ENCODE measurements at places on chromosomes 13 and 19.

DNA sequence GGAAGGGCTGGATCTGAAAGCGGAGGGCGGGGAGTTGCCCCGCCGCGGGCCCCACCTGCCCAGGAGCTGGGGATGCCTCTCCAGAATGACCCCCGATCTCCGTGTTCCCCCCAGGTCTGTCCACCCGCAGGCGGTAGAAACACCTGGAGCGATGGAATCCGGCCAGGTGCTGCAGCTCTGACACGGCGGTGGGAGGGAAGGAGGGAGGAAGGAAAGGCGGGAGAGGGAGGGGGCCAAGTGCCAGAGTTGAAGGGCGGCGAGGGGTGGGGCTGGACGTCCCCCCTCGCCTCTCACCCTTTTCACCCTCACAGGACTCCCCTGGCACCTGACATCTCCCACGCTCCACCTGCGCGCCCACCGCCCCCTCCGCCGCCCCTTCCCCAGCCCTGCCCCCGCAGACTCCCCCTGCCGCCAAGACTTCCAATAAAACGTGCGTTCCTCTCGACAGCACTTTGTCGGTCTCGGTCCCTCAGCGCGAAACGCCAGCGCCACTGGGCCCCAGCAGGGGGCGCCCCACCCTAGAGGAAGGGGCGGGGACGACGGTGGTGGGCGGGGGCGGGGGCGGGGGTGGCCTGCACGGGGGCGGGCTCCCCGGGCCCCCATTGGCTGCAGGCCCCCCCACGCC is 337 bp upstream of the FXYD7 start:
- DNase-seq: peak; percentile 77

DNA sequence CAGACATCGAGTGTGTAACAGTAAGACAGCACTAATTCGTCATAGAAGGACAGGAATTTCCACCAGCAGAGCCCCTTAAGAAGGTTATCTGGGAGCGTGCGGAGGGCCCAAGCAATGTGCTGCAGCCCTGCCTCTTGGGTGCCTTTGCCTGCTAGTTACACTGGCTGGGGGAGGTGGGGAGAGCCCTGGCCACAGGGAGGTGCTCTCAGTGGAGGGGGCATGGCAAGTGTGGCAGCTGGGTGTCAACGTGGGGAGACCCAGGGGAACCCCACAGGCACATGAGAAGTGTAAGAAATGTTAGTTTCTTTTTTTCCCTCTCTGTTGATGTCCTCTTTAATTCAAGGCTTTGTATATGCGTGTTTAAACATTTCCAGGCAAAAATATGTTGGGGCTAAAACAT is 50.9 kb upstream of the TMTC4 start:
- no peak for DNase-seq

DNA sequence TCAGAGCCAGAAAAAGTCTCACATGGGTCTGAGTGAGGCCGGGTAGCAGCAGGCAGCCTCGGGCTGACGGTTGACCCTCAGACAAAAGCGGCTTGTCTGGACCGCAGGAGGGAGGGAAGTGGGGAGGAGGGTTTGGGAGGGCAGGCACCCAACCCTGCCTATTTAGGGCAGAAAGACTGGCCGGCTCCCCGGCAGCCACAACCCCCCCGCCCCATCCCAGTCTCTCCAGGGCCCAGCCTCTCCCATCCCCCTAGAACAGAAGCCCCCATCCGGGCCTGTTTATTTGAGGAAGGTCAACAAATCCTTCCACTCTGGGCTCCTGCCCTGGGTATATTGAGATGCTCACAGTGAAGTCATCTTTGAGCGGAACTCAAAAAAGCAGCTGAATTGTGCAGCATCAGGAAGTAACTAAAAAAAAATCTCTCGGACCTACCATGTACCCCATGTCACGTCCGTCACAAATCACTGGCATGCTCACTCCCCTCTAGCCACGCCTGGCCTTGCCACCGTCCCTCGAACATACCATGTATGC is 6.3 kb downstream of the DACT3 start:
- no peak for DNase-seq

- DNase-seq: no peak
Observed at GRCh38 chr19:11479898-11480714, 740 bp downstream of the ELAVL3 start.

GRCh38 chr13:113851480-113851803 is 12.4 kb downstream of the GAS6 start:
- no peak for DNase-seq

GRCh38 chr13:27541386-27541785 is 78.9 kb downstream of the LNX2 start:
- DNase-seq: no peak

DNA sequence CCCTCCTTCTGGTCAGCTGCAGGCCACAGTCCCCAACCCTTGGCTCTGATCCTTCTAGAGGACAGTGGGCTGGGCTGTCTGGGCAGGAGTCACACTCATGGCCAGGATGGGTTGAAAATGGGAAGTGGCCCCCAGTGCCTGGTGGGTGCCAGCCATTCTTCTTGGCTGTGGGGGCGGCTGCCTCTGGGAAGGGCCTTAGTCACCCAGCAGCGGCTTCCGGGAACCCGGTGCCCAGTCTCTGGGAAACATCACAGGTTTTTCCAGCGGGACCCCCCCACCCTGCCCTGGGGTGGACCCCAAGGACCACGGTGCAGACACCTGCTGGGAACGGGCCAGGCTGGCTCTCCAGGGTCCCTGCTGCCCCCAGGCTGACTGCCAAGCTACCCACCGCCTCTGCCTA is 27.3 kb upstream of the SLC7A10 start:
- DNase-seq: no peak

DNA sequence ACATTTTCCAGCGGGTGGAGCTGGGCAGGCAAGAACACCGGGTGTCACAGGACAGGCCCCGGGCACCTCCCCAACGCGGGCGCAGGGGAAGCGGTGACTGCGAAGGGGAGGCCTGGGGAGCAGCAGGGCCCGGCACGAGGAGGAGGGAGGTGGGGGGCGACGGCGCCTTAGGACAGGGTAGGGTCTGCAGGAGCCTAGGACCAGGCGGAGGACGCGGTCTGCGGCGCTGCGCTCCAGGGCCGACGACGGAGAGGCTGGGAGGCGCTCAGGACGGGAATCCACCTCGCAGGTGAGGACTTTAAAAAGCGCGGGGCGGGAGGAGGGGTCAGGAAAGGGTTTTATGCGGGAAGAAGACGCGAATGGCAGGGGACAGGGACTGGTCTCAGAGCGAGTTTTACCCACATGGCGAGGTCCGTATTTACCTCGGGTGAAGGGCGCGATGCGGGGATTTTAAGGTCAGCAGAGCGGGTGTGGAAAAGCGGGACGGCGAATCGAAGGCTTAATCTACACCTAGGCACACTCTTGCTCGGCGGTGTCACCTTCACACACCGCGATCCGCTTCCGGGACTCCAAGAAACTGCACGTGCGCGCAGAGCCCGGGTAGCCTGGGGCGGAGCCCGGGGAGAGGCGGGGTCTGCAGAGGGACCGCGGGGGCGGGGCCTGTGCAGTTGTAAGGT is 13.5 kb downstream of the ERVV-2 start:
- DNase-seq: no peak

GRCh38 chr19:35195830-35196229 is 32.7 kb downstream of the FAM187B start:
- no peak for DNase-seq

DNA sequence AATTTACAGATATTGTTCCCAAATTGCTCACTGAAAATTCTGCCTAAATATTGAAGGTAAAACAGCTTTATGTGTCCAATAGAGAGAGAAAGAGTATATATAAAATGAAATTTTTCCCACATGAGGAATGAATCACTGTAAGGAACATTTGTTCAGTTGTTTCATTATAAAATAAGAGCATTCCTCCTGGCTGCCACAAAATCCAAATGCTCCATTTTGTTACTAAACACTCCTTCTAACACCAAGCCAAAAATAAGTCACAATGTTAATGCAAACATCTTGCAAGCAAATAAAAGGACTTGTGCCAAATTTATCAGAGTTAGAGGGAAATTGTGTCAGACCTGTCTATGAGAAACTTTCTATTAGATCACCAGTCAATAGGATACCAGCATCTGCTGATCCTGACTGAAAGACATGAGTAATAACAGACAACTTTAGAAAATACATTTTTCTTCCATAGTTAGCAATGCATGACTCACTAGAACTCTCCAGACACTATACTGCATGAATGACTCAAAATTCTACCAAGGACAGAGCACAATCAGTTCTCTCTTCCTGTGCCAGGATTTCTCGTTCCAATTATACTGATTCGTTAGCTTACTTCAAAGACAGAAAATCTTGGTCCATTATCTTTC is 83.5 kb upstream of the FNDC3A start:
- no peak for DNase-seq

GRCh38 chr19:44552324-44552723 is 22.8 kb upstream of the CEACAM20 start:
- no peak for DNase-seq

DNA sequence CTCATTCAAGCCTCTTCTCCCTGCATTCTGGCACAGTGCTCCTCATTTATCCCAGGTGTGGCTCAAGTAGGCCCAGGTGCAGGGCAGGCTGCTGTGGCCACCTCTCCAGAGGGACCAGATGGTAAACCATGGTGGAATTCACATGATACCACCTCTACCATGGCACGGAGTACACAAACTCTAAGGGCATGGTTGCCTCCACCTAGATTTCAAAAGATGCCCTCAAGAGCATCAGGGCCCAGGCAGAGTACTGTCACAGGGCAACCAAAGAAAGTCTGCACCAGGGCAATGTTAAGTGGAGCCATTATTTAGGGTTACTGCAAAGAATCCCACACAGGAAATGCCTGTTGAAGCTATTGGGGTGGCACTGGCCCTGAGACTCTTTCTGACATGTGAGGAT is 647.1 kb upstream of the MIR17HG start:
- DNase-seq: no peak

GRCh38 chr19:16721051-16721450 is 1.4 kb downstream of the NWD1 start:
- DNase-seq: no peak

- DNase-seq: no peak
Observed at GRCh38 chr13:25887962-25888655, 163.7 kb downstream of the SHISA2 start.

DNA sequence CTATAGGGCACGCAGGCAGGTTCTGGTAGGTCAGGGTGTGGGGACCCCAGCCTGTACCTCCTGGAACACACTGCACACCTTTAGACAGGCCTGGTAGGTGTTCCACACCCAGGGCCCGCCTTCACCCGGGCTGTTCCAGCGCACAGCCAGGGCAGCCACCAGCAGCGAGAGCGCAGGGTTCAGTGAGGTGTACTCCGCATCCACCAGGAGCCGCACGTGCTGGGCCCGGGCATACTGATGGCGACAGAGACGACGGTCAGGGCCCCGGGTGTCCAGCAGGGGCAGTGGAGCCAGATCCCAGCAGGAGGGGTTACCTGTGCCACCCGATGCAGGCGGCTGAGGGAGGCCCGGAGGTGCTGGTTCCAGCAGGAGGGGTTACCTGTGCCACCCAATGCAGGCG is 6.0 kb downstream of the PRODH2 start:
- no peak for DNase-seq

DNA sequence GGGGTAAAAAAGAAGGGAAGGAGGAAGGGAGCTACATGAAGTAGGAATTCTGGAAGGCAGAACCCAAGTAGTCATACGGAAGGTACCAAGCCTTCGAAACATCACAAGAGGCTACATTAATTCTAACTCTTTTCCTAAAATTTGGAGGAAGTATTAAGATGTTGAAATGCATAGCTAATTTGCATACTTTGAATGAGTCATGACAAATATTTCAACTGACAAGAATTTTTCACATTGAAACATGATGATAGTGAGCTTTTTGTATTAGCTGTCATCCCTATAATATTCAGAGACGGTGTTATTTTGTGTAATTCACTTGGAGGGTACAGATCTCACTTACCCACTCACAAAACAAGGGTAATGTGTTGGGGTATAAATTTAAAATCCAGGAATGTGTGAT is 9.1 kb upstream of the ACOD1 start:
- no peak for DNase-seq

DNA sequence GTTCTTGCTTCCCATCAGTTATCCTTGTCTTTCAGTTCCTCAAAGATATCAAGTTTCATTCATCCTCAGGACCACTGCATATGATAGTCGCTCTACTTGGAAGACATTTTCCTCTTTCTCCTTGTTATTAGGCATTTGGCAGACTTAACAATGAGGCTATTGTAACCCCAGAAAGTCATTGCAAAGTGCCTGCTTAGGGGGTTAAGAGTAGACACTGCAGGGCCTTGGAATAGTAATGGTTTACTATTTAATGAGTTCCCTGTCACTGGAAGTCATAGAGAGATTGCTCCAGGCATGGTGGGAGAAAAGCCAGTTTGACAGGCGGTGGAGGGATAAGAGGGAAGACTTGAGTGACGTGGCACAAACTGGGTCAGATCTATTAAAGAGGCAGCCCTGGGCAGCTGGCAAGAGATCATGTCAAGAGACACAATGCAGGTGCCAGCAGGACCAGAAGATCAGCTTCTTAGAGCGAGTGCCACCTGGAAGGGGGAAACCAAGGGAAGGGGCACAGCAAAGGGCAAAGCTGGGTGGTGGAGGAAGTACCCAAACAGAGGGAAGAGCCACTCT is 16.8 kb upstream of the CPB2 start:
- DNase-seq: no peak

DNA sequence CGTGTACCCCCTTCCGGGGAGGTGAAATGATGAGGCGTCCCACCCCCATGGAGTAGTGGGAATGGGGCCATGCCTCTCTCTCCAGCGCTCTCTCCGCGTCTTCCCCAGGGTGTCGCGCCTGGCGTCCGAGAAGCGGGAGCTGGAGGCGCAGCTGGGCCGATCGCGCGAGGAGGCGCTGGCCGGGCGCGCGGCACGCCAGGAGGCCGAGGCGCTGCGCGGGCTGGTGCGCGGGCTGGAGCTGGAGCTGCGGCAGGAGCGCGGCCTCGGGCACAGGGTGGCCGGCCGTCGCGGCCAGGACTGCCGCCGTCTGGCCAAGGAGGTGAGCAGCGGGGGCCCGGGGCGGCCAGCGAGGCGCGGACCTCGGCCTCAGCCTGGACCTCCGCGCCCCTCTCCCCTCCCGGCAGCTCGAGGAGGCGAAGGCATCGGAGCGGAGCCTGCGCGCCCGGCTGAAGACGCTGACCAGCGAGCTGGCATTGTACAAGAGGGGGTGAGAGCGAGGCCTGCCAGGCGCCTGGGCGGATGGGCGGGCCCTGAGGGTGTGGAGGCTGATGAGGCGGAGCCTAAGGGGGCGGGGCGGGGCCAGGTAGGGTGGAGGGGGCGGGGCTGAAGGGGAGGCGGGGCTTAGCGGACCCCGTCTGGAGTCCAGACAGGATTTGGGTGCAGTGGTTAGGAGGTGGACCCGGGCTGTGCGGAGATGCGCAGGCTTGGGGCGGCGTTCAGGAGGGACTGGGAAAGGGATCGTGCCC is 7.7 kb downstream of the PGLYRP1 start:
- DNase-seq: no peak

GRCh38 chr19:16089010-16089846 is 12.9 kb downstream of the TPM4 start:
- no peak for DNase-seq

DNA sequence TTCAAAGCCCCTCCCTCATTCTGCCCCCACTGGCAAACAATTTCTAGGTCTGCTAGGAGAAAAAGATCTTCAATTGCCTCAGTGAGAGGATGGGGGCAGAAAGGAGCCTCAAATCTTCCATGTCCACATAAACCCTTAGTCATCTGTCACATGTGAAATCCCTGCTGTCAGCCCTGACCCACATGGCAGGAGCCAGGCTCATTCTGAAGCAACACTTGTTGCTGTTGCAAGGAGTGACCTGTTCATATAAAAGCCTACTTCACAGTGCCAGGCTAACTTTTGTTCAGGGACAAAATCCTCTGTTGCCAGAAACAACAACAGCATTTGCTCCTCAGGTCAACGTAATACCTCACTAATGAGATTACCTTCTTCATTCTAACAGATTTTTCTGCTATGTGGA is 70.5 kb downstream of the IRS2 start:
- DNase-seq: no peak
